Chondrocyte (in vitro differentiated cells): ENCODE measurements at places on chromosomes 3 and 15.

- DNase-seq = no peak
Measured at GRCh38 chr15:85497172-85497569, 116.8 kb downstream of the AKAP13 start.

DNA sequence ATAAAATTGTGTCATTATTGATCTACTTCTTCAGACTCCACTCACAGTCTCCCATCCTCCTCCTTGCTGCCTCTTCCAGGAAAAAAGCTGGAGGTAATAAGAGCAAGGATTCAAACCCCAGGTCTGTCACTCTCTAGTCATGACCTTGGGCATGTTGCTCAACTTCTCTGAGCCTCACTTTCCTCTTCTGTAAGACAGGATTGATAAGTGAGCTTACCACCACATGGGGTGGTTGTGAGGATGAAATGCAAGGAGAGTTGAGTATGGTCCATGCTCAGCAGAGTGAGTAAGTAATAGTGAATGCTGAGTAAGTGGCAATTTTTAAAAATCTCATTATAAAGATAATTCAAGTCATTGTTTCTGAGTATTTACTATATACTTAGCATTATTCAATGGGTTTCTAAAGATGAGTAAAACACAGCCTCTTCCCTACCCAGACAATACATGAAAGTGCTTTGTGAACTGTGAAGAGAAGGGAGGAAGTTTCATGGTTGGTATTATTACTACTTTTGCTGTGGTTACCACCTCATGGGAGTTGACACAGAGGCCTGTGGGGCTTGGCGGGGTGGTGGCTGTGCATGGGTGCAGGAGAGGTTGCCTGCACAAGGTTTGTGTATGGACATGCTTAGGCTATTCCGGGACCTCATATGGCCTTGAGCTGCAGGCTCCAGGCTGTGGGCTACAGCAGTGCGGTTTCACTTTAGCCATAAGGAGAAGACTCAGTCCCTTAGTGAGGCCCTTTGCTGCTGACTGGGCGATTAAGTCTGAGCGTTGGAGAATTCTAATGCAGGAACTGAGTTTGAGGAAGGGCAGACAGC is 30.0 kb downstream of the SLC6A11 start:
- no peak for DNase-seq

DNA sequence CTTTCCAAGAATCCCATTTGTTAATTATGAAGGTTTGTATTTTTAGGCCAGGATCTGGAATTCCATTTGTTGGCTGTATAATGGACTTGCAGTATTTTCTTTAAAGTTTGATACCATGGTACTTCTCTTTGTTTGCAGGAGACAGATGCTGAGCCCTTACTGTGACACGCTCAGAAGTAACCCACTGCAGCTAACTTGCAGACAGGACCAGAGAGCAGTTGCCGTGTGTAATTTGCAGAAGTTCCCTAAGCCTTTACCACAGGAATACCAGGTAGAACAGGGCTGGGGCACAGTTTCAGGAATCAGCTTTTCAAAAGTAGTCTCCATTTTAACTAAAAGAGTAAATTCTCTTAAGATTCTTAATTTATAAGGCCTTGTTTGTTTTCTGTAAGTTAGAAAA is 59.1 kb downstream of the LMLN start:
- no peak for DNase-seq

- DNase-seq = no peak
Measured at GRCh38 chr3:37806505-37807200, 55.0 kb upstream of the CTDSPL start.

- DNase-seq = no peak
Measured at GRCh38 chr3:169420429-169420828, 243.1 kb downstream of the MECOM start.

GRCh38 chr3:21672303-21672702 is 78.7 kb downstream of the ZNF385D start:
- no peak for DNase-seq

- no peak for DNase-seq
Measured at GRCh38 chr3:23324745-23325144, 121.6 kb downstream of the UBE2E2 start.

DNA sequence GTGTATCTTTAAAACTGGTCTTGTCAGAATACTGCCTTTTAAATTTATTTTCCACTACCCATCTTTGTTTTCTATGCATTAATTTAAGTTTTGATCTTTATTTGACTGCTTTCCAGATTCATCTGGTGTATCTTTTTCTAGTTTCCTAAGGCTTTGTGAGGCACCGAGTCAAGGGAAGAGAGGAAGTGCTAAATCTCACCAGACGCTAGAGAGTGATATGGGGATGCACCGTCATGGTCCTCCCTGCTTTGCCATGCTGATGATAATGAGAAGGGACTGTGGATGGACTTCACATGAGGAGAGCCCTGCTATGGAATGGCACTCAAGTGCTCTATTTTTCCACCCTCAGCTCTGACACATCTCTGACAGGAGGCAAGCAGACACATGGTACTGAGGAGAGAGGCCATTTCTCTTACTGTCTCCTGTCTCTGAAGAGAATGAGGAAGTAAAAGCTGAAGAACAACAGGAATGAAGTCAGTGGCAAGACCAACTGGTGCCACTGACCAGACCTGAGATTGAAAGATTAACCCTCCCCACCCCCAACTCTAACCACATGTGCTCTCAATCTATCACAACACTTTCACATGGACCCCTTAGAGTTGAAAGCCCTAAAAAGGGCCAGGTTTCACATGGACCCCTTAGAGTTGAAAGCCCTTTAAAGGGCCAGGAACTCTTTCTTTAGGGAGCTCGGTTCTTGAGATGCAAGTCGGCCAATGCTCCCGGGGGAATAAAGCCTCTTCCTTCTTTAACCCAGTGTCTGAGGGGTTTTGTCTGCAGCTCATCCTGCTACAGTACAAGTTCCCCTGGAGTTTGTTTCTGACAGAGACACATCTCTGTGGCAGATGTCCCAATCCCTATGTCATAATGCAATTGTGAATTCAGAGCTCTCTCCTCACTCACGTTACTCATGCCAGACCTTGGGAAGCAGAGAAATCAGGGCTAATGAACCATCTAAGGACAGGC is at the start of gene IQCF2:
Gene IQCF2 (plus strand): TSS at position 913 of the 963 bp plus-strand sequence. CDS start 52 bp downstream, outside the sequence.
- no peak for DNase-seq

- DNase-seq = no peak
Measured at GRCh38 chr3:112817797-112818196, 28.9 kb downstream of the CD200R1L start.

- DNase-seq = no peak
Measured at GRCh38 chr3:158573714-158574113, 2.7 kb downstream of the MLF1 start.

GRCh38 chr3:7962301-7962700 is 539.3 kb upstream of the LMCD1 start:
- DNase-seq = no peak

DNA sequence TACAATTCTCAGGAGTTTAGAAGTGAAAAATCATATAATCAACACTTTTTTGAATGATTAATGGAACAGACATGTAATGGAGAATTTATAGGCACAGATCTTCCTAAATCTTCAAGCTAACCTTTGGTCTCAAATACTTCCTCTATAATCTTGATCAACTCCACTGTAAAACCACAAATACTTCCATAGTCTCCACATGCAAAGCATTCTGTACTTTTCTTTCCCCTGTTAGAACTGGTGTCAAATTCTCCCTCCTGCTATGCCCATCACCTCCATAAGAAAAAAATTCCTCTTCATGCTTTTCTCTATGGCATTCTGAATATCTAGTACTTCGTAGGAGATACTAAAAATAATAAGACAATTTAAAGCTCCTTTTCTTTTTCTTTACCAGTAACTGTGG is 214.3 kb downstream of the ADAMTS9 start:
- DNase-seq = no peak

DNA sequence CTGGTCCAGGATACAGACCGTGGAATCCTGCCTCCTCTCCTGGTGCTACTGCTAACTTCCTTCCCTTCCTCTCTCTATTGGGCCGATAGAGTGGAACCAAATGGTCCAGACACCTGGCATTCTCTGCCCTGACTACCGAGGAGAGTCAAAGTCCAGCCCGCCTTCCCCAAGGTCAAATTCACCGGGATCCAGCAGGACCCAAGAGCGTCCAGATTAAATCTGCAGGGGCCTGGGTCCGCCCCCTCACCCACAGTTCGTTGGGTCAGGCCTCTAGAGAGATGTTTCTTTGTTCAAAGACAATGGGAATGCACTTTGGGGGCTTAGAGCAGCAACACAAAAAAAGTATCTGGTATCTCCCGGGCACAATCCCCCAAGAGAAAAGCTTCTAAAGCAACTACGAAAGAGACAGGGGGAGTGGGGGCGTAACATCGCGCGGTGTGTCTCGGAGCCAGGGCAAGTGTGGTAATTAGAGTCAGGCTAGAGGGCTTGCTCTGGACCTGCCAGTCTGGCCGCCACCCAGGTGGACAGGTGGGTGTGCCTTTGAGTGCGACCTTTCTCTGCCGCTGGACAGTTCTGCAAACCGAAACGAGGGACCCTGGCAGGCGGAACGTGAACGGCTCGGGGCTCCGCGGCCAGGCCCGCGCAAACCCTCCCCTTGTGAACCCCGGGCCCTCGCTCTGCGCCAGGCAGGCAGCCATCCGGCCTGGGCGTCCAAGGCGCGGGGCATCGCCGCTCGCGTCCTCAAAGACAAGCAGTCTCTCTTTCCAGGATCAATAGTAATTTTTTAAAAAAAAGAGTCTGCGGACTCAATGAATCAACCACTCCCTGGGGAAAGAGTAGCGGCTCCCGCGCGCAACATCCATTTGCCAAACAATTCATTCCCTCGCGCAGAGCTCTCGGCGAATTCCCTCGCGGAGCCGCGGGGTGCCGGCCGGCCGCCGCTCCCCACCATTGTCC is 806 bp downstream of the KLHL25 start:
- peak; percentile 63 for DNase-seq

DNA sequence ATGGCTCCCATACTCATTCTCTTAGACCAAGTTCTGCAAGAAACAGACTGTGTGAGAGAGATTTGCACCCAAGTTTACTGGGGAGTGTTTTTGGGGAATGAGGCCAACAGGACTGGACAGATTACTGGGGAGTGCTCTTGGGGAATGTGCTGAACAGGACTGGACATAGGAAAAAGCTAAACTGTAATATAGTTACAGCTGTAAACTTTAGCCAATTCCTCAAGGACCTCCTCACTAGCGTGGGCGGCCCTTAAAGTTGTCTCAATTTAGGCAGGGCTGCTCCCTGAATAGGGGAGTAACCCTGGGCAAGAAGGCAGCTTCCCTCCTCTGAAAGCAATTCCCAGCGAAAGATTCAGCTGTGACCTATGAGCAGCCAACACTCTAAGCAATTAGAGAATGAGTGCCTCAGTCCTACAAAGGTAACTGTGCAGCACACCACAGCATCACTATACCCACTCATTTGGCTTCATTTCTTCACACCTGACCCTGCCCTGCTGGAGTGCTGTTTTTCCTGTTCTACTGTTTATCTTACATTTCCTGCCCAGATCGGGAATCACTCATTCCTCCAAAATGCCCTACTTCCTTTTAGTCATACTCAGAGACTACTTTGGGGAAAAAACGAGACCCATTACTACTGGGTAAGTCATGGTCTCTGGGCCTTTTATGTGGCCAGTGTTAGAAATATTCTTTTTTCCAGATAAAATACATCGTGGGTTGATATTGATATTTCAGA is 41.3 kb upstream of the TRIM42 start:
- no peak for DNase-seq

GRCh38 chr15:47422881-47423665 is 294.2 kb upstream of the SEMA6D start:
- DNase-seq = no peak

GRCh38 chr3:171168086-171168485 is 141.6 kb upstream of the SLC2A2 start:
- no peak for DNase-seq

DNA sequence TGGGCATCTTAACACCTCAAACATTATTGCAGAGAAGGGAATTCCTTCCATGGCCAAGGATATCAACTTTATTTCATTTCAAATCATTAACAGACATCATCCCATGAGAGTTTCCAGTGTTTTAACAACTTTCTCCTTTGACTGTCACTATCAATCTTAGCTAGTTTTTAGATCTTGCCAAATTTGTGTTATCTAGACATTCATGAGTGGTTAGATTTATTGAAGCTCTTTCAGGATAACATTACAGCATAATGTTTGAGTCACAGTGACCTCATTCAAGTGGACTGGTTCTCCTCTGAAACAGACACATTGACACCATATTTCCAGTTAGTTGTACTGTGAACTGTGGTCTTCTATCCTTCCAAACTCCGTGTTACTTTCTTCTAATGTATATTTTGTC is 8.6 kb upstream of the TNFAIP8L3 start:
- DNase-seq = no peak

GRCh38 chr3:101828691-101829436 is 20.4 kb upstream of the NFKBIZ start:
- DNase-seq = no peak
